ENCODE measurements at places on chromosomes 5 and 9. TPM values are rescaled to one million over a fixed set of nuclear protein-coding genes. Genes with fewer than 3 reads are reported as not detected.

- H3K36me3 ChIP-seq: no peaks in the 10 kb centered on the region
- H3K4me3 ChIP-seq: no peak overlapping the region
- H3K27me3 ChIP-seq: peaks cover 3% of the 10 kb centered on the region
- no peak overlapping the region for H3K27ac ChIP-seq
- DNase-seq: no peak
- H3K4me1 ChIP-seq: no peaks in the 10 kb centered on the region
These were observed 413.5 kb downstream of the PLK2 start for GRCh38 chr5:58046371-58046770.

RANBP17 gene
- 22.7 TPM for total RNA-seq

DNA sequence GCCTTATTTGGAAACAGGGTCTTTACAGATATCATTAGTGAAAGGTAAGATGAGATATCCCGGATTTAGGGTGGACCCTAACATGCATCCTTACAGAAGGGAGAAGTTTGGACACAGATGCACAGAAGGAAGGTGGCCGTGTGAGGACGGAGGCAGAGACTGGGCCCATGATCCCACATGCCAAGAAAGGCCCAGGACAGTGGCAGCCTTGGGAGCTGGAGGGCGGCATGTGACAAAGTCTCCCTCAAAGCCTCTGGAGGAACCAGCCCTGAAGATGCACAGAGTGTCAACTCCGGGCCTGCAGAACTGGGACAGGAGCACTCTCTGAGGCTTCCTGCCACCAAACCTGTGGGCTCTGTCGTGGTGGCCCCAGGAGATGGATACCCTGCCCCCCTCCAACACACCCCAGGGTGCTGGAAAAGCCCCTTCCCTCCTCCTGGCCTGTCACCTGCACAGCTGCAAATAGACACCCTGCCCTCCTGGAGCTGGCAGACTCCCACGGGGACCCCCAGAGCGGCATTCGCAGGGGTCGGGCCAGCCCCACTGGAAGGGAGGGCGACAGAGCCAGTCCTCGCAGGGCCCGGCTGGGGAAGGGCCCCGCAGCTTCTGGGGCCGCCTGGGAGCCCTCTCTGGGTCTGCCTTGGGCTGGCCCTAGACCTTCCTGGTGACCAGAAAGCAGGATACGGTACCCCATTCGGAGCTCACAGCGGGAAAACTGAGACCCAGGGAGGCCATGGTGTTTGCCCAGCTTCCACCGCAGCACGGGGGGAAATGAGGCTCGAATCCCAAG, 7.9 kb downstream of the NACC2 start:
- DNase-seq: no peak
- peaks cover 3% of the 10 kb centered on the region for H3K27me3 ChIP-seq
- H3K36me3 ChIP-seq: no peaks in the 10 kb centered on the region
- no peak overlapping the region for H3K4me3 ChIP-seq

OR13J1 gene
- not detected for total RNA-seq

DNA sequence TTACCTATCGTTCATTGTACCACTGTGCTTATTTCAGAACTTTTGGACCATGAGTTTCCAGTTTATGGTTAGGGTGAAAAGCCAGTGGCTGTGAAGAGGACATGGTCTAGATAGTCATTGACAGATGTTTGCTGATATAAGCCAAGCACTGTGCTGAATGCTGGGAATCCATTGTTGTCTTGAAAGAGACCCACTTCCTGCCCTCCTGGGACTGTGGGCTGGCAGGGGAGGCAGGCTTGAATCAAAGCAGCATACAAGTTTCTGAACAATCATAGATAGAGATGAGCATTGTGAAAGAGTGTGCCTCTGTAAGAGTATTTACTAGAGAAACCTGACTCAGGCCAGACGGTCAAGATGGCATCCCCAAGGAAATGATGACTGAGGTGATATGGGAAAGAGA, 73.4 kb downstream of the NMUR2 start:
- no peak overlapping the region for H3K4me3 ChIP-seq
- no peak for DNase-seq
- peaks cover 3% of the 10 kb centered on the region for H3K36me3 ChIP-seq
- H3K27ac ChIP-seq: peak overlapping the region; percentile 72
- peaks cover 14% of the 10 kb centered on the region for H3K4me1 ChIP-seq

MATR3 gene
- total RNA-seq: 235 TPM

- H3K27me3 ChIP-seq: no peaks in the 10 kb centered on the region
- no peak for DNase-seq
- H3K27ac ChIP-seq: no peak overlapping the region
- no peaks in the 10 kb centered on the region for H3K36me3 ChIP-seq
These were observed 419.6 kb downstream of the DNAH5 start for GRCh38 chr5:13524936-13525335.

GRCh38 chr9:134317790-134318414, 8.4 kb upstream of the RXRA start:
- H3K4me1 ChIP-seq: no peaks in the 10 kb centered on the region
- no peak overlapping the region for H3K27ac ChIP-seq
- no peak overlapping the region for H3K4me3 ChIP-seq
- no peaks in the 10 kb centered on the region for H3K36me3 ChIP-seq
- peaks cover 10% of the 10 kb centered on the region for H3K27me3 ChIP-seq

GRCh38 chr5:125450771-125451170, 704.3 kb upstream of the ZNF608 start:
- H3K36me3 ChIP-seq: no peaks in the 10 kb centered on the region
- H3K27ac ChIP-seq: no peak overlapping the region
- no peak for DNase-seq

TMEFF1 gene
- 45.8 TPM for total RNA-seq

GRCh38 chr9:131180454-131180853, 55.1 kb downstream of the NUP214 start:
- H3K4me3 ChIP-seq: no peak overlapping the region
- no peak overlapping the region for H3K27ac ChIP-seq
- DNase-seq: no peak

- H3K27me3 ChIP-seq: no peaks in the 10 kb centered on the region
- DNase-seq: no peak
- H3K36me3 ChIP-seq: no peaks in the 10 kb centered on the region
- H3K4me3 ChIP-seq: no peak overlapping the region
These were observed 700.3 kb downstream of the PTPRD start for GRCh38 chr9:9912459-9912858.

CEP72 gene
- total RNA-seq: 11.9 TPM

PCDHGA10 gene
- 43.0 TPM for total RNA-seq

DNA sequence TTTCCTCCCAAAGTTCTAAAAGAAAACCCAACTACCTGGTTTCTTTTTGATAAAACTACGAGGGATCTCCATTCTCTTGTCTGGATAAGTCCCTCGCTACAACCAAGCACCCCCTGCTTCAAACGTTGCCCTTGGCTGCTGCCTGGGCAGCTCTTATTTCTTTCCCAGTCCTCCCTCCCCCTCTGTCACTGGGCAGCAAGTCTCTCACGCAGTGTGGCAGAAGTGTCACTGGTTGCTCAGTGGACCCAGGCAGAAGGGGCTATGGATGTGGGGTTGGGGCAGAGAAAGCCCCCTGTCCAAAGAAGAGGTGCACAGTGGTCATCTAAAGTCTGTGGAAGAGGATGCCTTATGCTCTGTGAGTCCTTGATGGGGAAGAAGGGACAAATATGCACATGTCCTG, 7.2 kb upstream of the SMIM32 start:
- no peak for DNase-seq
- H3K4me3 ChIP-seq: no peak overlapping the region
- H3K4me1 ChIP-seq: peaks cover 11% of the 10 kb centered on the region
- H3K36me3 ChIP-seq: no peaks in the 10 kb centered on the region
- H3K27ac ChIP-seq: no peak overlapping the region

CCL19 gene
- not detected for total RNA-seq

GRCh38 chr5:89421035-89421434, 538.1 kb upstream of the MEF2C start:
- H3K27ac ChIP-seq: no peak overlapping the region
- no peak overlapping the region for H3K4me3 ChIP-seq
- no peak for DNase-seq

LCN9 gene
- total RNA-seq: not detected

GRCh38 chr9:70935856-70936255, 185.6 kb downstream of the TRPM3 start:
- no peaks in the 10 kb centered on the region for H3K4me1 ChIP-seq
- H3K27me3 ChIP-seq: no peaks in the 10 kb centered on the region
- H3K27ac ChIP-seq: no peak overlapping the region
- no peaks in the 10 kb centered on the region for H3K36me3 ChIP-seq
- no peak overlapping the region for H3K4me3 ChIP-seq
- no peak for DNase-seq

- no peak for DNase-seq
- peaks cover 9% of the 10 kb centered on the region for H3K4me1 ChIP-seq
- H3K36me3 ChIP-seq: peaks cover 6% of the 10 kb centered on the region
These were observed 218.0 kb downstream of the FANCC start for GRCh38 chr9:95099321-95100070.

DNA sequence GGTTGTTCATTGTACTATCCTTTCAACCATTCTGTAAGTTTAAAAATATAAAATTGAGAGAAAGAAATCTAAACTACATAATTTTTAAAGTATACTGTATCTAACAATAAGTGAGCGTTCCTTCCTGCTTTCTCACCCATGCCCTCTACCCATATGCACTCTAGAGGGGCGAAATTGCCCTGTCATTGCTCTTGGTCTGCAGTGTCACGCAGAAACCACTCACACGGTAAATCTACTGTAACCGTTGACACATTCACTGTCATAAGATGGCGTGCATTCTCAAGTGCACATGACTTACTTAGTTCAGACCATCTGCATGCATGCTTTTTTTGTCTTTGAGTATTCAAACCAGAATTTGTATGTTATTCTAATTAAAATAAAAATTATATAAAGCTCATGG, 55.7 kb upstream of the NIPBL start:
- H3K27me3 ChIP-seq: no peaks in the 10 kb centered on the region
- H3K4me3 ChIP-seq: no peak overlapping the region
- no peaks in the 10 kb centered on the region for H3K36me3 ChIP-seq
- H3K27ac ChIP-seq: no peak overlapping the region
- no peaks in the 10 kb centered on the region for H3K4me1 ChIP-seq

DNA sequence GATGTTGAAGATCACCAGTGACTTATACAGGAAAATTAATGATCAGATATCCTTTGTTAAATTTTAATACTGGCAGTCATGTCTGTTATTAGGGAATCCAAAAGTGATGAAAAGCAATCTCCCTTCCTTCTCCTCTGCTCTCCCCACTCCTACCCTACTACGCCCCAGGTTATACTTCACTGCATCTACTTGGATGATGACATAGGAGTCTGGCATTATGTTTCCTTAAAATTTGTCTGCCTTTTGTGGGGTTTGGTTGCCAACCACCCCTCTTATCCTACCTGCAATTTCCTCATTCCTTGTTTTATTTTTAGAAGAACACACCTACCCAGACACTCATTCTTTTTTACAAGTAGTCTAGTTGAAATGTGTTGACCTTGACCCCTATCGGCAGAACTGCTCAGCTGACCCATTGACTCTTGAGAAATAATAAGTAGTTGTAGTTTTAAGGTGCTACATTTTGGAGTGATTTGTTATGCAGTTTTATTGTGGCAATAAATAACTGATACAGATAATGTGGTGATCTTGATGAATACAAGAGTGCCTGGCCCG, 5.1 kb upstream of the MOB3B start:
- H3K27ac ChIP-seq: no peak overlapping the region
- H3K36me3 ChIP-seq: no peaks in the 10 kb centered on the region
- no peak for DNase-seq

DNA sequence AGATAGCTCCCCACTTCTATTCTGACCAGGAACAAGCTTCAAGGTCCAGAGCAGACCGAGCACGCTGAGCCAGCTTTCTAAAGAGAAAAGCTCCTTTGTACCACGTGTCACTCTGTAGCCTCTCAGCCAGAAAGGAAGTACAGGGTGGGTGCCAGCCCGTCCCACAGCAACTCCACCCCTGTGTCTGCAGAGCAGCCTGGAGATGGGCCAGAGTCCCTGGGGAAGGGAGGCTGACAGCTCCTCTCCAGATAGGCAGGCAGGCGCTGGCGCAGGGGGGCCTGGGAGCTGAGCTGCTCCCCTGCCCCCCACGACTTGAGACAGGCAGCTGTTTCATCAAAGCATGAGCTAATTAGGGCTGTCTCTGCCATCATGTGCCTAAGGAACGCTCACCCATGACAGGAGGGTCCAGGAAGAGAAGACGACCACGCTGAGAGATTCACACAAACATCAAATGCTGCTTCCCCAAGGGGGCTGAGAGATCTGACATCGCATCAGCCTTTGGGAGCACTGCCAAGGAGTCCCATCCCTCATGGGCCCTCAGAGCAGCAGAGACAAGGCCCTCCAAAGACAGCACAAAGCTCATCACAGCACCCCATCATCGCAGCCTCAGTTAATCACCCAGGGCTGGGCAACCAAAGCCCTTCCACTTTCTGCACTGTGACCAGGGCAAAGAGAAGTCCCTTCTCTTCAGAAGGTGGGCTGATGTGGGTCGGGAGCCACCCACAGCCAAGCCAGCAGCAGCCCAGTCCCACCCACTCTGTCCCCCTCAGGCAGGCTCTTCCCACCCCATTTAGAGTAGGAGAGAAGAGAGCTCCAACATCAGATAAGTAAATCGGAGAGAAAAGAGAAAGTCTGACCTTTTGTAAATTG, 78.5 kb upstream of the LRRTM2 start:
- peaks cover 4% of the 10 kb centered on the region for H3K36me3 ChIP-seq
- DNase-seq: no peak
- H3K27ac ChIP-seq: no peak overlapping the region

DNA sequence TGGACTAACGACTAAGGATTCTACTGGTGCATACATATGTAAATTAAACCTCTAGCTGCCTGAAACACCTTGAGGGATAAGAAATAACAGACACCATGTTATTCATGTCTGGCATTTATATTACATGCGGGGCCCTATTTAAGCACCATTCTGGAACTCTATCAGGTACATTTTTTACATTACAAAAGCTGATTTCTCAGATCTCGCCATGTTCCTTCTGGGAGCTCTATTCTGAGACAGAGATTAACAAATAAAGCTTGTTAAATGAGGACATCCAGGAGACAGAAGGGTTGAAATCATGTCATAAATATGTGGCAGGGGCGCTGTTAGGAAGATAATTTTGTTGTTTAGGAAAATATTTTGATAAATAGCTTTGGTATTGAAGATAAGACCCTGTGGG, 93.4 kb upstream of the SLIT3 start:
- H3K4me1 ChIP-seq: peaks cover 7% of the 10 kb centered on the region
- no peaks in the 10 kb centered on the region for H3K36me3 ChIP-seq
- DNase-seq: no peak
- no peak overlapping the region for H3K4me3 ChIP-seq
- H3K27ac ChIP-seq: no peak overlapping the region

- peaks cover 89% of the 10 kb centered on the region for H3K4me1 ChIP-seq
- peaks cover 12% of the 10 kb centered on the region for H3K27me3 ChIP-seq
- no peak for DNase-seq
- peak overlapping the region; percentile 41 for H3K27ac ChIP-seq
These were observed 77.1 kb downstream of the C9orf152 start for GRCh38 chr9:110130791-110131416.

- no peak overlapping the region for H3K27ac ChIP-seq
- peaks cover 10% of the 10 kb centered on the region for H3K36me3 ChIP-seq
- no peaks in the 10 kb centered on the region for H3K27me3 ChIP-seq
- DNase-seq: no peak
These were observed 101.1 kb downstream of the TLE4 start for GRCh38 chr9:79672891-79673290.

LRRC19 gene
- not detected for total RNA-seq

GRCh38 chr5:76305269-76305668, 97.8 kb upstream of the IQGAP2 start:
- H3K4me1 ChIP-seq: no peaks in the 10 kb centered on the region
- H3K36me3 ChIP-seq: no peaks in the 10 kb centered on the region
- no peak overlapping the region for H3K27ac ChIP-seq
- no peak overlapping the region for H3K4me3 ChIP-seq
- no peak for DNase-seq
